Stimulated activated CD4-positive, alpha-beta T cell treated with anti-CD3 and anti-CD28 coated beads, Interleukin-12 subunit alpha, Interleukin-12 subunit beta, amount 100 ng/mL, for 24 hours (primary cell): ENCODE measurements at places on chromosomes 7 and 10.

DNA sequence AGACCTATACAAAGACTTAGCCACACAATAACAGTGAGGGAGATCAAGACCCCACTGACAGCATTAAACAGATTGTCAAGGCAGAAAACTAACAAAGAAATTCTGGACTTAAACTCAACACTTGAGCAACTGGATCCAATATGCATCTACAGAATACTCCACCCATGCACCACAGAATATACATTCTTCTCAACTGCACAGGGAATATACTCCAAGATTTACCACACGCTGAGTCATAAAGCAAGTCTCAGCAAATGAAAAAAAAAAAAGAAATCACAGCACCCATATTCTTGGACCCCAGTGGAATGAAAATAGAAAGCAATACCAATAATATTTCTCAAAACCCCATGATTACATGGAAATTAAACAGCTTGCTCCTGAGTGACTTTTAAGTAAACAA lies 680.2 kb downstream of the PCDH15 start:
- DNase-seq, result no peak

DNA sequence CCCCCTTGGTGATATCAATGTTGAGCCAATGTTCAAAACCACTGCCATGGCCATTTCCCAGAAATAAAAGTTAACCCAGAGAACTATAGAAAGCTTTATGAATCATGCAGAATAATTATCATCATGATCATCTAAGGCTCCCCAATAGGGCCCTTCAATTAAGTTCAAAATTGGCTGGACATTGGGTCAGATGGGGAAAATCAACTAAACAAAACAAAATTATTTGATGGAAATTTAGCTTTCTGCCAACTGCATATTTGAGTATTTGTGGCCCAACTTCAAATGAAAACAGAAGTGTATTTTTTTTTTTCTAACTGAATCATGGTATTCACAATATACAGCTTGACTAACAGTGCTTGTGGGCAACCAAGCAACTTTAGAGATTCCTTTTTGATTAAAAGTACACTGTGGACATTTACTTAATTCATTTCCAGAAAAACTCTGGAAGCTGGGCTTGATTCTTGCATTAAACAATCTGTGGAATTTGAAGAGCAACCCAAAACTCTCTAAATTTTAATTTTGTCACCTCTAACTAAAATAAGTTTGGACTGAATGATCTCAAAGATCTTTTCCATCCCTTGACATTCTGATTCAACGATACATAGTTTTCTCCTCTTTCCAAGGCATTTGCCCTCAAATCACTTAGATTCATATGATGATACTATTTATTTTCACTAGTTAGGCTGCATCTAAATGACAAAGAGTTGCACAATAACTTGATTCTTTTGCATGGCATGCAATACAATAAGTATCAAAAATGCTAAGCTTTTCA lies 203.2 kb downstream of the AHR start:
- DNase-seq, result no peak

DNA sequence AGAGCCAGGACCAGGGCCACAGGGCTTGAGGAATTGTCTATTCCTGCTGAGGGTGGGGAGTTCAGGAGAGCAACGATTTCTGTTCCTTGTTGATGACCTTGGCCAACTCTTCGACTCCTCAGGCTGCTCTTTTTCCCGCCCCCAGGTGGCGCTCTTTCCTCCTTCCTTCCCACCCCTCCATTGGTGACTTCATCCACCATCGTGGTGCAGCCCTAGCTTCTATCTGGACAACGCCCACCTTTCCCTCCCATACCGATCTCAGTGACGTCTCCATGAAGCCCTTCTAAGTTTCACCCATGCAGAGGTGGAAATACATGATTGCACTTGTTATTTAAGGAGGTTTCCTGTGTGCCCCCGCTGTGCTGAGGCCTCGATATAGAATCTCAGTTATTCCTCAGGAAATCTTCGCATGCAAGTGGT lies 22.1 kb upstream of the CARD11 start:
- DNase-seq, result peak; percentile 32

DNA sequence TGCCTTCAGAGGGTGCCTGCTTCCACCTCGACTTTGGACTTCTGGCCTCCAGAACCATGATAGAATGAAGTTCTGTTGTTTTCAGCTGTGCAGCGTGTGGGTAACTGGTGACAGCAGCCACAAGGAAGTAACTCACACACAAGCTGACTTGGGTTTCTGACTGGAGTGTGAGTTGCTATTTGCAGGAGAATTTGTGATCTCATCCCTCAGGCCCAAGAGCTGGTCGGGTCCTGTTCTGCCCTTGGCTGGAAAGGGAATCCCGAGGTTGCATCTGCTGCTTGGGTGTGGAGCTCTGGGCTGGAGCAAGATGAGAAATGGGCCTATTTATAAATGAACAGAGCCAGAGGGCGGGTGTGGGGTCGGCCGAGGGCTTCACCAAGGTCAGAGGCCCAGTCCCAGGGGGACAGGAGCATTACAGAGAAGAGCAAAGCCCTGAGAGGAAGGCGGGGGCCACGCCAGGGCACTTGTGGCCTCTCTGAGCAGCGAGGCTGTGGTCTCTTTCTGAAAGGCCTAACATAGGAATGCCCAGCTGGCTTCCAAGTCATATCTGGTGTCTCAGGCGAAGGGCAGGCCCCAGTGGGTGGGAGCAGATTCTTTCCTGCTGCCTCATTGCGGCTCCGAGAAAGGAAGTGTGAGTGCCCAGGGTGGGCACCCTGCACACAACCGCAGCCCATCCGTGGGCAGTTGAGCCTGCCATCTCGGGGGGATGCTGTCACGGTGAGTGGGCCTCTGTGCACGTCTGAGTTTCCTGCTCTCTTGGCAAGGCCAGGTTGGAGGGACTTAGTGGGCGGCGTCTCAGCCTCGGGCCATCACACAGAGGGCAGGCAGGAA lies 26.5 kb upstream of the C10orf71 start:
- no peak for DNase-seq

- DNase-seq, result peak; percentile 25
Observed at GRCh38 chr7:117212969-117213877, 109.6 kb downstream of the WNT2 start.

- DNase-seq, result no peak
Observed at GRCh38 chr7:45882465-45882810, 5.8 kb upstream of the IGFBP1 start.

DNA sequence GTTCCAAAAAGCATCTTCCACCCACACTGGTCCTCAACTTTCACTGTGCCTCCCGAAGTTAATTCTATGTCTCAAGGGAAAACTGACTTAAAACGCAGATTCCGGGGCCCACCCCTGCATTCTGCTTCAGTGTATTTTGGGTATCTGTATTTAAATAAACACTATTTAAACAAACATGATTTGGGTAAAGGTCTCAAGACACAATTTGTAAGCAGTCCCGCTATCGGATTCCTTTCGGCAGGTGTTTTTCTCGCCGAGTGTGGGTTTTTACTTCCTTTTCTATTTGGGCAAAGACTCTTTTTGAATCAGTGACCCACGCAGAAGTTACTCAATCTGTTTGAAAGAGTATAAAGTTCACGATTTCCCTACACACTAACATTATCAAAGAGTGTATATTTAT lies 1.2 kb downstream of the PDIA4 start:
- DNase-seq, result no peak

GRCh38 chr7:54781134-54781920 lies 22.3 kb upstream of the SEC61G start:
- DNase-seq, result no peak

- DNase-seq, result no peak
Observed at GRCh38 chr10:125257521-125258108, 97.3 kb upstream of the CTBP2 start.
